ENCODE measurements at places on chromosomes 12 and 14. TPM values are rescaled to one million over a fixed set of nuclear protein-coding genes. Genes with fewer than 3 reads are reported as not detected.

DNA sequence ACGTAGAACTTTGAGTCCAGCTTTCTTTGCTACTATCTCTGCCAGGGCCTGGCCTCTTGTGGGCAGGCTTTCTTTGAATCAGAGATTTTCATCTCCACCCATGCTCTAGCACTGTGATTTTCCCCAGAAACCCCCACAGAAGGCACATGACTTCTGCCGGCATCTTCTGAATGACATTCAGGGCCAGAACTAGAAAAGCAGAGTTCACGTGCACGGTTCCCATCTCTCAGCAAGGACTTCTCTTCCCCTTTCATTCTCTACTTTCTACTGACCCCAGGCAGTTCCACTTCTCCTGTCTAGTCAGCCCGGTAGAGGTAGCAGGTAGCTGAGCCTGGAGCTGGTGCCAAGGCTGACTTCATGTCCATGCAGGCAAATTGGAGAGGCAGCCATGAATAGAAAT is 26.9 kb downstream of the BATF start:
- no peaks in the 10 kb centered on the region for H3K27me3 ChIP-seq
- DNase-seq, result no peak
- H3K4me1 ChIP-seq, result peaks cover 15% of the 10 kb centered on the region

RNU4-1 gene
- not detected for total RNA-seq

ALDH1L2 gene
- 7.6 TPM for total RNA-seq

DNA sequence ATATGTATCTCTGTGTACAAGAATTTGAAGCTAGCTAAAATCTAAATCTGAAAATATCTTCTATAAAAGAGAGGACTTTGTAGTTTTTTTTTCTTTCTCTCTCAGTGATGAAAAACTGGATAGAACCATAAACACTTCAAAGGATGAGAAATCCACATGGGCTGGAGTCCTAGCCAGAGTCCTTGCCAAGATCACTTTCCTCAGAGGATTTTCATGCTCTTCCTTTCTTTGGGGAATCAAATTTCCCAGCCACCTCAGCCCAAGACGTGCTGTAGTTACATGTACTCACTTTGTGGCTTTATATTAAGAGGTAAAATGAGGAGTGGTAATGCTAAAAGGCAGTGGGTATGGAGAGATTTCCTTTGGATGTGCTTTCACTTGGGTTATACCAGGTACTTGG is 110.3 kb downstream of the SLC38A1 start:
- no peaks in the 10 kb centered on the region for H3K27me3 ChIP-seq
- H3K4me3 ChIP-seq, result no peak overlapping the region
- peaks cover 42% of the 10 kb centered on the region for H3K4me1 ChIP-seq
- H3K27ac ChIP-seq, result no peak overlapping the region
- H3K36me3 ChIP-seq, result no peaks in the 10 kb centered on the region

DNA sequence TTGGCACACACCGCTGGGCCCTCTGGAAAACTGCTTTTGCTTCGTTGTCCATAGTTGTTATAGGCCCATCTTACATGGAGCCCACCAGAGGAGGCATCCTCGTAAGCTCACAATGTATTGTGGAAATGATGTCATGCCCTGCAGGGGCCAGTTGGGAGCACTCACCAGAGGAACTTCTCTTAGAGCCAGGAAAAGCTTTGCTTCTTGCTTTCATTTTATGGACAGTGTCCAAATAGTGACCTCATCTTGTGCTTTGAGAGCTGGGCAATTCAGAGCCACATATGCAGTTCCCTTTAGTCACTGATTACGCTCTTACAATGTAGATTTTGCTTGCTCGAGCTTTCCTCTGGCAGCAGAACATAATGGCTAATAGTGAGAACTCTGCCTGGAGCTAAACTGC is 275.6 kb downstream of the AACS start:
- no peak overlapping the region for H3K4me3 ChIP-seq
- H3K27ac ChIP-seq, result no peak overlapping the region

DNA sequence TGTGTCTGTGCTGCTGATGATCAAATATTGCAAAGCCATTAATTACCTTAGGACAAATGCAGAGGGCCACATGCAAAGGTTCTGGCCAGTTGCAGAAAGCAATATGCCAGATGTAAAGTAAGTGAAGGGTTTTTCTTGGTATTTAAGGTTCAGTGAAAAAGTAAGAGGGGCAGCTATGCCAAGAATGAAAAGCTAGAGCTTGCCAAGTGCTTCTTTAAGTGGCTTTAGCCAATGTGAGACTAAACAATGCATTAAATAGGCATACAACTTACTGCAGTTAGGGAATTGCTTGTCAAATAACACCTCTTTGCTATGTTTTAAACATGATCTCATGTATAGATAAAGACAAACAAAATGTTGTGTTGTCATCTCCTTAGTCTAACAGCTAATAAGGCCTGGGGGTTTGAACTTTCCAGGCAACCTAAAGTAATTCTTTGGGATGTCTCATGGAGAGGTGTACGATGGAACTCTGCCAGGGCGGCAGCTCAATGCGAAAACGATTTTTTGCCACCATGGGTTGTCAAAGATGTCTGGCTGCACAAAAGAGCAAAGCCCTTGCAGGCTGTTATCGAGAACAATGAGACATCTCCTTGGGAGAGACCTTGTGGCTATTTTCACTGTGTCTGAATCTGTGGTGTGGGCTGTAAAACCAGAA is 12.0 kb downstream of the IGF1 start:
- H3K4me3 ChIP-seq, result no peak overlapping the region
- H3K36me3 ChIP-seq, result no peaks in the 10 kb centered on the region
- H3K4me1 ChIP-seq, result no peaks in the 10 kb centered on the region
- no peaks in the 10 kb centered on the region for H3K27me3 ChIP-seq

SLC4A8 gene
- 1.1 TPM for total RNA-seq

DNA sequence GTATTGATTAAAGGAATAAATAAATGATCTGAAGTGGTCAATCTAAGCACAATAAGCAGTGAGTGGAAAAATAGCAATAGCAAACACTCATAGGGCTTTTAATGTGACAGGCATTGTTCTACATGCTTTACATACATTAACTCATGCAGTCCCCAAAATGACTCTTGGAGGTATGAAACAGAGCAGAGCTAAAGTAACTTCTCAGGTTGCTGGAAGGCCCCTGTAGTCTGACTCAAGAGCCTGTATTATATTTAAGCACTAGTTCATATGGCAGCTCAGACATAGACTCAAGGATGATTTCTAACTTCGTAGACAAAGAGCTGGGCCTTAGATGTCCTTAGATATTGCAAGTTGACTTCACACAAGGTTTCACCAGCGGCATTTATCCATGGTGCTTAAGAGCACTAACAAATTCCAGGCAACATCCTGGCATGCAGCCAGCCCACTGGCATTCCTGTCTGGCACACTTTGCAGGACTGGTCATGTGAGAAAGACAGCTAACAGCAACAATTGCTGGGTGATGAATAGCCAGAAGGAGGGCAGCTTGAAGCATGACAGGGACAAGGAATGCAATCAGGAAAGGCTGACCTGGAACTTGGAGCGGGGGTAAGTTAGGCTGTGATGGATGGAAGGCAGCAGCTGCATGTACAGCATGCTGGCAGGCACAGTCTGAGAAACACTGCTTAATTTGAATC is 22.9 kb upstream of the KTN1 start:
- H3K27ac ChIP-seq, result no peak overlapping the region
- no peaks in the 10 kb centered on the region for H3K27me3 ChIP-seq
- H3K4me3 ChIP-seq, result no peak overlapping the region
- no peaks in the 10 kb centered on the region for H3K36me3 ChIP-seq

- DNase-seq, result no peak
- no peaks in the 10 kb centered on the region for H3K36me3 ChIP-seq
- peaks cover 15% of the 10 kb centered on the region for H3K27me3 ChIP-seq
- no peak overlapping the region for H3K4me3 ChIP-seq
- no peak overlapping the region for H3K27ac ChIP-seq
- no peaks in the 10 kb centered on the region for H3K4me1 ChIP-seq
Observed at GRCh38 chr14:56855891-56856461, 45.7 kb upstream of the OTX2 start.

DNA sequence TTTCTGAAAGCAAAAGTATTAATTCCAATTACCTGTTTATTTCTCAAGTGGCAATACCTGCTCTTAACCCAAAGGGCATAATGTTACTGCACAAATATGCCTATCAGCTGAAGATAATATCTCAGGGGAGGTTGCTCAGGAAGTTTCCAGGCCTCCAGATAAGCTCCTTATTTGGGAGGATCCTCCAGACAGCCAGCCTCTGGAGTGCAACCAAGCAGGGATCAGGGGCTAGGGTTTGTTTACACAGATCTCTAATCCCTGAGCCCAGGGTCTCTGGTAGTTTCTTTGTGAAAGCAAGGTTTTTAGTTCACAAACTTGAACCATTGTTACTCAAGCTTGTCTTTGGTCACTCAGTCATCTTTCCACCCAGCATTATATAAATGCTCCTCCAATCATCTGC is 124.4 kb downstream of the SLC38A4 start:
- no peak for DNase-seq
- H3K27ac ChIP-seq, result peak overlapping the region; percentile 24
- H3K4me1 ChIP-seq, result peaks cover 23% of the 10 kb centered on the region
- no peaks in the 10 kb centered on the region for H3K27me3 ChIP-seq
- H3K36me3 ChIP-seq, result no peaks in the 10 kb centered on the region
- no peak overlapping the region for H3K4me3 ChIP-seq

LIN7A gene
- total RNA-seq, result 1.1 TPM

GARIN6 gene
- total RNA-seq, result not detected

INSM2 gene
- total RNA-seq, result not detected

GRCh38 chr12:39830852-39831520 is 211.4 kb upstream of the ABCD2 start:
- H3K36me3 ChIP-seq, result no peaks in the 10 kb centered on the region
- H3K4me3 ChIP-seq, result no peak overlapping the region
- H3K27ac ChIP-seq, result no peak overlapping the region
- no peaks in the 10 kb centered on the region for H3K27me3 ChIP-seq

GRCh38 chr14:23160924-23161522 is 22.4 kb downstream of the SLC7A8 start:
- no peaks in the 10 kb centered on the region for H3K27me3 ChIP-seq
- H3K36me3 ChIP-seq, result no peaks in the 10 kb centered on the region
- H3K4me3 ChIP-seq, result no peak overlapping the region
- H3K4me1 ChIP-seq, result peaks cover 30% of the 10 kb centered on the region
- H3K27ac ChIP-seq, result peak overlapping the region; percentile 50
- no peak for DNase-seq

TRPV4 gene
- 5.3 TPM for total RNA-seq

- H3K4me1 ChIP-seq, result peaks cover 33% of the 10 kb centered on the region
- no peak overlapping the region for H3K4me3 ChIP-seq
- peaks cover 37% of the 10 kb centered on the region for H3K36me3 ChIP-seq
- H3K27ac ChIP-seq, result no peak overlapping the region
- no peak for DNase-seq
- H3K27me3 ChIP-seq, result no peaks in the 10 kb centered on the region
Observed at GRCh38 chr14:74658535-74659131, 46.6 kb upstream of the LTBP2 start.

DNA sequence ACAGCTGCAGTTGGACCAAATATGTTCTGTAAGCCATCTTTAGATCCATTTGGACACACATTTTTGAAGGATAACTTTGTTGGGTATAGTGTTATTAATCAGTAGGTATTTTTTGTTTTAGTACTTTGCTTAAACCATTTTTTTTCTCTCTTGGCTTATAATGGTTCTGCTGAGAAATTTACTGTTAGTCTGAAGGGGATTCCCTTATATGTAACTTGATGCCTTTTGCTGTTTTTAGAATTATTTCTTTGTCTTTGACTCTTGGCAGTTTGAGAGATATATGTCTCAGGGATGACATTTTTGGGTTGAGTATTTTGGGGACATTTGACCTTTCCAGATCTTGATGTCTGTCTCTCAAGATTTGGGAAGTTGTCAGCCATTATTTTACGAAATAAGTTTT is 169.8 kb downstream of the GPHN start:
- DNase-seq, result no peak
- no peak overlapping the region for H3K4me3 ChIP-seq

DNA sequence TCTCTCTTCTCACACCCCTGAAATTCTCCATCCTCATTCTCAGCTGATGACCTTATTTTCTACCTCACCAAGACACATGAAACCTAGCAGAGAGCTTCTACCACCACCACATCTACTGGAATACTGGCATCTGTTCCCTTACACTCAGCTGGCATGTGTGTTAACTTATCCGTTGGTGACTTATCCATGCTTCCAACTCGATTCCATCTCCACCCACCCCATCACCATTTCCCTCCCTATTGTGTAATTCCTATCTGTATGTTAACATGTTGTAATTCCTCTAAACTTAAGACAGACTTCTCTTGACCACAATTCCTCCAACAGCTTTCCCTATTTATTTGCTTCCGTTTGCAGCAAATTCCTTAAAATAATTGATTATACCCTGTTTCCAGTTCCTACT is 15.4 kb downstream of the C1S start:
- H3K4me1 ChIP-seq, result peaks cover 21% of the 10 kb centered on the region
- H3K27me3 ChIP-seq, result no peaks in the 10 kb centered on the region
- DNase-seq, result no peak

- H3K27ac ChIP-seq, result no peak overlapping the region
- no peaks in the 10 kb centered on the region for H3K36me3 ChIP-seq
- no peak for DNase-seq
Observed at GRCh38 chr12:51598156-51598555, 7.1 kb downstream of the SCN8A start.

KCNH3 gene
- 0.15 TPM for total RNA-seq

OTX2 gene
- total RNA-seq, result not detected

- H3K27me3 ChIP-seq, result peaks cover 24% of the 10 kb centered on the region
- H3K27ac ChIP-seq, result no peak overlapping the region
- no peak overlapping the region for H3K4me3 ChIP-seq
Observed at GRCh38 chr12:180445-180844, 33.5 kb downstream of the SLC6A12 start.

- no peaks in the 10 kb centered on the region for H3K27me3 ChIP-seq
- H3K4me1 ChIP-seq, result peaks cover 62% of the 10 kb centered on the region
- H3K27ac ChIP-seq, result peak overlapping the region; percentile 33
- H3K4me3 ChIP-seq, result no peak overlapping the region
Observed at GRCh38 chr12:26732005-26732908, 100.7 kb downstream of the ITPR2 start.

DNA sequence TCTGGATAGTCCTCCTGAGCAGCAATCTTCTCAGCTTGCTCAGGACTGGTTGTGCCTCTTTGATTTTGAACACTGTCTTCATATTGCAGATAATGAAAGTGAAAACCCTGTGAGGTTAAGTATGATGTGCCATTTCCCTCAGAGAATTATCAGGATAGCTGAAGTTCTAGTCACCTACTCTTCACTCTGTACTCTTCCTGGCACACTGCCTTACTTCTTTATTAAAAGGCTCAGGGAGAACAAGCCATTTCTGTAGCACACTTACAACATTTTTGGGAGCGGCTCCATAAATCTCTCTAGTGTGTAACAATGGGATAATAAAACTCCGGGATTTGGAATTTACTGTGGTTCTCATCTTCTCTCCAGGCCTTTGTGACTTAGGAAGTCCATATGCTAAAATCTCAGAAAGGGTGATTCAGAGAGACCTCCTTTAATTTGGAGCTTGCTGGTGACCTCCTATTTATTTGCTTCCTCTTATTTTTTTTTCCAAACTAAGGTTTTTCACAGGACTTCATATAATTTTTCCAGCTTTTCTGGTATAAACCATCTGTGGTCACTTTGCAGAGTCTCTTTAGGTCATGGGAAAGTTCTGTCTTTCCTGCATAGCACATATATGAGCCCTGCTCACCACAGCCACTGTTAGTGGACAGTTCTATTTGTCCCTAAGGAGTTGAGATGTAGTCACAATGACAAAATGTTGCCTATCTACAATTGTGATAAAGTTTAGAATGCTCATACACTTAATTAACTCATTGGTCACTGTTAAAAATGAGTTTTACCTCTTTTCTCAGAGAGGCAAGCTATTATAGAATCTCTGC is 53.5 kb upstream of the LDHB start:
- H3K4me1 ChIP-seq, result peaks cover 4% of the 10 kb centered on the region
- H3K4me3 ChIP-seq, result no peak overlapping the region
- no peaks in the 10 kb centered on the region for H3K27me3 ChIP-seq
- no peaks in the 10 kb centered on the region for H3K36me3 ChIP-seq
- no peak for DNase-seq
- H3K27ac ChIP-seq, result no peak overlapping the region

TAS2R9 gene
- total RNA-seq, result not detected

- no peaks in the 10 kb centered on the region for H3K36me3 ChIP-seq
- peak overlapping the region; percentile 99 for H3K27ac ChIP-seq
- peak; percentile 81 for DNase-seq
Observed at GRCh38 chr12:14774906-14775635, 28.2 kb downstream of the WBP11 start.

Data from suprapubic skin (tissue), 4 donors.